ENCODE measurements at places on chromosomes 12 and 14. TPM values are rescaled to one million over a fixed set of nuclear protein-coding genes. Genes with fewer than 3 reads are reported as not detected.

SLC4A8 gene
- 12.2 TPM for total RNA-seq

TAS2R50 gene
- 1.8 TPM for total RNA-seq

IKZF4 gene
- total RNA-seq = 10.7 TPM

MMP17 gene
- 4.6 TPM for total RNA-seq

DNA sequence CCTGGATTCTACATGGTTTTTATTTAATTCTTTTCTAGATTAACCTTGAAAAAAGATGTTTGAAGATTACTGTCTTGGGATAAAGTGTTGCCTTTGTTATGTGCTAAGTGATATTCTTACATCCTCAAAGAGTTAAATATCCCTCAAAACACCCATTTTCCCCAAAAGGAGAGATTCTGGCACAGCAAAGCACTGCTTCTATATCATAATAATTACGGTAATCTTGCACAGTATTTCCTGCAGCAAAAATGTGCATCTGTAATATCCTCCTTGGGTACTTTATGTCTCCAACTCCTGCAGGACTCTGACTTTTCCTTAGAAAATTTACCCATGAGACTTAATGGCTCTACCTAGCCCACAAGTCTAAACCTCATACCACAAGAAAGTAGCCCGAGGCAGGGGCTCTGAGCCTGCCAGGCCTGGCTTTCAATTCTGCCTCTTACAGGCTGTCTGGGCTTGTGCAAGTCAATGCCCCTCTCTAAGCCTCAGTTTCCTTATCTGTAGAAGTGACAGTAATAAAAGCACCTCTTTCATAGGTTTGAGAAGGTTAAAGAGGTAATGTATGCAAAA, 45.8 kb downstream of the SVOP start:
- no peak for DNase-seq
- H3K4me3 ChIP-seq = no peak overlapping the region
- no peaks in the 10 kb centered on the region for H3K4me1 ChIP-seq
- H3K27me3 ChIP-seq = no peaks in the 10 kb centered on the region
- H3K27ac ChIP-seq = no peak overlapping the region

DNA sequence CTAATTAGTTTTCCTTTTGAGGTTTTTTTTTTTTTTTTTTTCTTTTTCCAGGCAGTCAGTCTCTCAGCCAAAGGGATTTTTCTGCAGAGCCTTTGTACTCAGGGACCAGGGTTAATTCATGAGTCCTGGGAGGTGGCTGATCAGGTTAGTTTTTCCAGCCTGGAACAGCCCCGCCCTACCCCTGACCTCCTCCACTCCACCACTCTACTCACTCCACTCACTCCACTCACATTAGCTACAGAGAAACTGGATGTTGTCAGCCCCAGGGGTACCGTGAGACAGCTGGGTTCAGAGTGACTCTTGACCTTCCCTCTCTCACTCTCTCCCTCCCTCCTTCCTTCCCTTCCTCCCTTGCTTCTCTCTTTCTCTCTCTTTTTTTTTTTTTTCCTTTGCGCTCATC, 161.0 kb downstream of the CRADD start:
- H3K36me3 ChIP-seq = no peaks in the 10 kb centered on the region
- H3K4me3 ChIP-seq = no peak overlapping the region
- H3K27ac ChIP-seq = peak overlapping the region; percentile 18
- no peaks in the 10 kb centered on the region for H3K27me3 ChIP-seq

- no peak overlapping the region for H3K27ac ChIP-seq
- peak; percentile 91 for DNase-seq
- no peaks in the 10 kb centered on the region for H3K27me3 ChIP-seq
- H3K4me1 ChIP-seq = no peaks in the 10 kb centered on the region
Measured at GRCh38 chr12:128381541-128381940, 114.6 kb downstream of the TMEM132C start.

- H3K27ac ChIP-seq = no peak overlapping the region
- H3K36me3 ChIP-seq = no peaks in the 10 kb centered on the region
- peaks cover 20% of the 10 kb centered on the region for H3K4me1 ChIP-seq
- DNase-seq = peak; percentile 84
- no peaks in the 10 kb centered on the region for H3K27me3 ChIP-seq
- H3K4me3 ChIP-seq = no peak overlapping the region
Measured at GRCh38 chr14:99225436-99226203, 46.4 kb downstream of the BCL11B start.

DNA sequence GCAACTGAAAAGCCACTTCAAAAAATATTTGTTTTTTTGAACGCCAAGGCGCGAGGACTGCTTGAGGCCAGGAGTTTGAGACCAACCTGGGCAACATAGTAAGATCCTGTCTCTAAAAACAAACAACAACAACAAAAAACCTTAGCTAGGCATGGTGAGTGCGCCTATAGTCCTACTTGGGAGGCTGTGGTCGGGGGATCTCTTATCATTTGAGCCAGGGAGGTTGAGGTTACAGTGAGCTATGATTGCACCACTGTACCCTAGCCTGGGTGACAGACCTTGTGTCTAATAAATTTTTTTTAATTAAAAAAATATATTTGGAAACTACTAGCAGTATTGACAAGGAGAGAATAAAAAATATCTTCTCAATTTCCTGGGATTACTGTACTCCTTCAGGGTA, 113.1 kb downstream of the TRAFD1 start:
- DNase-seq = no peak
- no peak overlapping the region for H3K4me3 ChIP-seq
- H3K4me1 ChIP-seq = no peaks in the 10 kb centered on the region
- no peak overlapping the region for H3K27ac ChIP-seq
- H3K36me3 ChIP-seq = peaks cover 35% of the 10 kb centered on the region
- H3K27me3 ChIP-seq = no peaks in the 10 kb centered on the region

DNA sequence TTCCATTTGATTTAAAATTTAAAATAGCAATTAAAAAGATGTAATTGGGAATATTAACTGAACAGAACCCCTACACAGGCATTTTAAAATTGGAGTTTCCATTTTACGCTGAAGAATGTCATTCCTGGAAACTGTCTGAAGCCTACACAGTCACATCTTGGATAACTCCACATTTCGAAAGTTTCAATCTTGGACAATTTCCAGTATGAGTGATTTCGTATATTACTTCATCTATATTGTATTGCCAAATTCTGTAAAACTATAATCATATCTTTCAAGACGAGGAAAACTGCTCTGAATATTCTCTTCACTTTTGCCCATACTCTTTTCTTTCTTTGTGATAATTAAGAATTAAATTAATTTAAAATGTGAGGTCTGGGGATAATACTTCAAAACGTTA, 194.2 kb upstream of the ABCD2 start:
- H3K27ac ChIP-seq = no peak overlapping the region
- no peaks in the 10 kb centered on the region for H3K36me3 ChIP-seq
- H3K27me3 ChIP-seq = no peaks in the 10 kb centered on the region
- H3K4me1 ChIP-seq = no peaks in the 10 kb centered on the region
- DNase-seq = peak; percentile 67
- no peak overlapping the region for H3K4me3 ChIP-seq

- no peaks in the 10 kb centered on the region for H3K4me1 ChIP-seq
- no peak overlapping the region for H3K27ac ChIP-seq
Measured at GRCh38 chr12:97131220-97131981, 224.3 kb downstream of the NEDD1 start.

DNA sequence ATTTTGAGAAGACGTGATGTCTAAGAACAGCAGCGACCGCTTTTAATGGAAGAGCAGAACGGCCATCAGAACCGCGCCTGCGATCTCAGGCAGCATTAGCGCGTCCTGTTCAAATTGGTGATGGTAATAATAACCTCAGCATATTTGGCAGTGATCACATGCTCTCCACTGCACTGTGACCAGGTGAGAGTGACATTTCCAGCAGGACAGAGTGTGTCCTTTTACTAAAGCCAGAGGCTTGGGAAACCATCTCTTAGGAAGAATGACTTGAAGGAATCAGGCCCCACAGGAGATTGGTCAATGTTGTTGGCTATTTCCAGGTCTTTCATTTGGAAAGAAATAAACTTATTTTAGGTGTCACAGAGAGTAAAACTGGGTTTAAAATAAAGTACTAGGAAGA, 51.4 kb upstream of the FBXO21 start:
- no peaks in the 10 kb centered on the region for H3K4me1 ChIP-seq
- H3K36me3 ChIP-seq = no peaks in the 10 kb centered on the region
- no peak for DNase-seq
- no peak overlapping the region for H3K4me3 ChIP-seq

DNA sequence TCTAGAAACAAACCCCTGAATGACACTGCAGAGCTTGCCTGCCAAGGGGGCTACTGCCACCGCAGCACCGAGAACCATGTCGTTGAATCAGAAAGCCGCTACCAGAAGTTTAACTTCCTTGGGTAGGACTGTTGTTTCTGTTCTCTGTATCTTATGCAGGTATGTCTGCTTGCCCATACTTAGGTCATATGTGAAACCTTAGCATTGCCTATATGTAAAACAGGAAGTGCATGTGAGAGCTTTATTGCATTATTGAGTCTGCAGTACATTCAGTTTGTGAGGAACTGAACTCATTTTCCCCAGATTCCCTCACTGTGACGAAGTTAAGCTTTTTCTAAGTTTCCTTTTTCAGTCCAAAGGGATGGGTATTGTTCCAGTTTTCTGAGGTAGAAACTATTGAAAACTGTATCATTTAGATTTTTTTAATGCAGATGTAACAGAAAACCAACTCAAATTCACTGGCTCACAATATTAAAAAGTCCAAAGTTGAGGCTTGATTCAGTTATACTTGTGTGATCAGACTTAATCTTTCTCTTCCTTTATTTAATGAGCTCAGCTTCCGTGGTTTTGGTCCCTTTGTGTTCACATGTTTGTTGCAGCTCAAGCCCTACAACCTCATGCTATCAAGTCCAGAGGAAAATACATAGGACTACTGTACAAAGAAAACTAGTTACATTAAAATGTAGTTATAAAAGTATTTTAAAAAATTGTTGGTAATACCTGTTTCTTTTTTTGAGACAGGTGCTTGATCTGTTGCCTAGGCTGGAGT, 6.9 kb downstream of the FBXO34 start:
- no peak for DNase-seq
- H3K27ac ChIP-seq = no peak overlapping the region
- no peaks in the 10 kb centered on the region for H3K27me3 ChIP-seq
- H3K36me3 ChIP-seq = no peaks in the 10 kb centered on the region

DNA sequence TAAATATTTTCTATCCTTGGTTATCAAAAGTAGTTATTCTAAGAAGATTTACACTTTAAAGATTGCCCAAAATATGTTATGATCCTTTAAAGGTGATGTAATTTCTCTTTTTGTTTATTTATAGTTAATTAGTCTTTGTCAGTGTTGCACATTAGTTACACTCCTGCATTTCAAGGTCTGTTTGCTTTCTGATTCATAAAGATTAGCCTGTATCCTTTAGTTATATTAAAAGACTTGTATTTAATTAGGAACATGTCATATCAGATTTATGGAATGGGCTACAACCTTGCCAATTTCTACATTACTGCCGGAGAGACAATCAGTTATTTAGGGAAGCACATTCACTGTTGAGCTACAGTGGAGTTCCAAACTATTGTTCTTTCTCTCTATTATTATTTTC, 3.5 kb downstream of the EPYC start:
- no peak for DNase-seq
- H3K27ac ChIP-seq = no peak overlapping the region
- no peaks in the 10 kb centered on the region for H3K27me3 ChIP-seq
- H3K4me1 ChIP-seq = no peaks in the 10 kb centered on the region
- H3K36me3 ChIP-seq = no peaks in the 10 kb centered on the region

DNA sequence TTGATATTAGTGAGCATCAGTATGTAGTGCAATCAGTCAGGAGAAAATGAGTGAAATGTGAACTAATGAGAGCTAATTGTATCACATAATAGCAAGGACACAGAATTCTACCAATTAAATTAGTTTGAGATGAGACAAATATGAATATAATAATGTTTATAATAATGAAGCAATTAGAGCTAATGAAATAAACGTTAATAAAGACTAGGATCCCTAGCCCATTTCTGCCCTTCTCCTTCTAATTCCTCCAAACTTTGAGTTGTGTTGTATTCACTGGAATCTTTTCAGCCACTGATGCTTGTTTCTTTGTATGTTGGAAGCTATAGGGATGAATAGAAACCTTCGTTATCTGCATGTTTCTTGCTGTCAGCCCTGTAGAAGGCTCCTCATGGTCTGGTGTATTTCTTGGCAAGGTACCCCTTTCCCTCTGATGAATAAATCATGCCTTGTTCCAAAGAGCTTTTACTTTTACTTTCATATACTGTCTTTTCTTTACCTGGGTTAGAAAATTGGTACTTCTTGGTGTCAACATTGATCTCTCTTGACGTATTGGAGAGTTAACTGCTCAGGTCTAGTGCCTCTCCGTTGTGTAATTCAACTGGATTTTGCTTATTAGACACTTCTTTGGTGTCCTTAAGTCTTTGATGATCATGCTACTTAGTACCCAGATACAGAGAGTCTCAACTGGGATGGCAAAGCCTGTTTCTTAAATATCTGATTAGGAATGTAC, 154.8 kb downstream of the PTCSC3 start:
- no peaks in the 10 kb centered on the region for H3K36me3 ChIP-seq
- no peaks in the 10 kb centered on the region for H3K27me3 ChIP-seq
- no peak overlapping the region for H3K27ac ChIP-seq
- H3K4me3 ChIP-seq = no peak overlapping the region

GRCh38 chr14:101171650-101172049, 268.1 kb upstream of the RTL1 start:
- H3K4me3 ChIP-seq = no peak overlapping the region
- H3K27me3 ChIP-seq = no peaks in the 10 kb centered on the region
- DNase-seq = no peak
- no peaks in the 10 kb centered on the region for H3K4me1 ChIP-seq
- no peak overlapping the region for H3K27ac ChIP-seq
- H3K36me3 ChIP-seq = no peaks in the 10 kb centered on the region

DNA sequence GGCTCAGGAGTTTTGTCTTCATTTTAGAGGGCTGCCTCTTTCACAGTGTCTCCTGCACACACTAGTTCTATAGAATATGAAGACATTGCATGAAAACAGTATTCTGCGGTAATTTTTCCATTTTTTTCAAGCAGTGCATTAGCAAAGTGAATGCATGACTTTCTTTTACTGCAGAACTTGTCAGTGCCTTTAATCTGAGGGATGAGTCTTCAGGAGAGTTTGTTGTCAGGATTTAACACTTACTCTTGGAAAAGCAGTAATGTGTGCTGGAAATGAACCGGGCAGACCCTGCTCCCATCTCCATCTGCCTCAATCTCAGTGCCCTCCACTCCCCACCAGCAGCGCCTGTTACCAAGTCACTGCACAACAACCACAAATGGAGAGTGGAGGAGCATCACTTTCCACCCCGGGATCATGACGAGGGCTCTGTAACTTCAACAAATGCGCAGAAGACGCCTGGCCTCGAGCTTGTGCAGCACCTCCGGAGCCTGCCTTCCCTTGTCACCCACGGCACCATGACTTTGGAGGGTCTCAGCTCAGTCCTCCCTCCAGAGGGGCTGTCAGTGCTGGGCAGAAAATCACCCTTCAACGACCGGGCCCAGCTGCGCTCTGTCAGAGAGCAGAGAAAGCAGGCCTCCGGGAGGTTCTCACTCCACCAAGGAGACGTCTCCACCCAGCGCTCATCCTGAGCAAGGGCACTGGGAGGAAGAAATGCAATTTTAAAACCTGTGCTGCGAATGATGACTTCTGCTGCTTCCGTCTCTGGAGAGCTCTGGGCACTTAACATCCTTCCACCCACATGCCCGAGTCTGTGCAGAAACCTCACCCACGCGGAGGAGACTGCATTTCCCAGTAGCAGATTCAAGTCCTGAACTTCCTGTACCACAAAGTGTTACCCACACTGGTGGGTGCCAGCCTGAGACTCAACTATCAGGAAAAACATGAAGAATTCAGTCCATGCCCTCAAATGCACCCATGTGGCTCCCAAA, 255.7 kb downstream of the ADGRD1 start:
- H3K36me3 ChIP-seq = no peaks in the 10 kb centered on the region
- peaks cover 2% of the 10 kb centered on the region for H3K27me3 ChIP-seq
- H3K27ac ChIP-seq = no peak overlapping the region
- no peak overlapping the region for H3K4me3 ChIP-seq

Data from lung (tissue), 17 donors.